A549 treated with AZD2906 at 1 μM for 4 hours (cell line): ENCODE measurements at places on chromosomes 7 and 10. TPM values are rescaled to one million over a fixed set of nuclear protein-coding genes. Genes with fewer than 3 reads are reported as not detected.

The VSTM4 gene
- 0.23 to 0.41 TPM (median 0.29 TPM) in 5 replicates for total RNA-seq

The C10orf95 gene
- total RNA-seq = 0.10 to 0.19 TPM (median 0.12 TPM) in 4 of 5 replicates, not detected in the other

The OPN1SW gene
- not detected in 5 replicates for total RNA-seq

The AQP1 gene
- total RNA-seq = 0.33 to 0.53 TPM (median 0.45 TPM) in 5 replicates

The IFIT1B gene
- total RNA-seq = not detected in 5 replicates

The SYNPO2L gene
- total RNA-seq = 0.01 to 0.03 TPM (median 0.02 TPM) in 4 of 5 replicates, not detected in the other

The ITPRID1 gene
- total RNA-seq = not detected in 5 replicates

The PNLIPRP1 gene
- not detected in 5 replicates for total RNA-seq

The SPAM1 gene
- not detected in 5 replicates for total RNA-seq

The TMEM176A gene
- 0.16 TPM in 1 of 5 replicates, not detected in the others for total RNA-seq

The GHRHR gene
- total RNA-seq = 0.10 TPM in 1 of 5 replicates, not detected in the others

The CUX1 gene
- 42.1 to 47.9 TPM (median 47.5 TPM) in 5 replicates for total RNA-seq

The PTPN20 gene
- total RNA-seq = 3.1 to 4.3 TPM (median 3.6 TPM) in 5 replicates

The SUN3 gene
- total RNA-seq = not detected in 5 replicates

The CLCN1 gene
- 0.02 to 0.08 TPM (median 0.03 TPM) in 4 of 5 replicates, not detected in the other for total RNA-seq

The BAIAP2L1 gene
- total RNA-seq = 37.8 to 39.3 TPM (median 38.3 TPM) in 5 replicates

The CUBN gene
- total RNA-seq = 0.02 to 0.06 TPM (median 0.05 TPM) in 5 replicates

The MAPK8 gene
- total RNA-seq = 25.8 to 40.8 TPM (median 34.6 TPM) in 5 replicates

The SND1 gene
- 97.4 to 110 TPM (median 102 TPM) in 5 replicates for total RNA-seq

The MEOX2 gene
- not detected in 5 replicates for total RNA-seq

The PHYHIPL gene
- total RNA-seq = 0.27 to 0.55 TPM (median 0.45 TPM) in 5 replicates

The PROSER2 gene
- total RNA-seq = 32.8 to 46.7 TPM (median 46.4 TPM) in 5 replicates

The TAS2R5 gene
- 0.28 to 0.44 TPM (median 0.36 TPM) in 5 replicates for total RNA-seq

The STYXL1 gene
- 39.7 to 49.3 TPM (median 44.6 TPM) in 5 replicates for total RNA-seq

The HYAL4 gene
- 0.05 TPM in 1 of 5 replicates, not detected in the others for total RNA-seq

The BPGM gene
- total RNA-seq = 16.2 to 22.8 TPM (median 18.3 TPM) in 5 replicates

The CPEB3 gene
- 0.30 to 0.46 TPM (median 0.42 TPM) in 5 replicates for total RNA-seq

The LIPF gene
- total RNA-seq = not detected in 5 replicates

The ZNF425 gene
- 1.2 to 1.4 TPM (median 1.3 TPM) in 5 replicates for total RNA-seq

The NPFFR1 gene
- total RNA-seq = under 0.01 TPM in 1 of 5 replicates, not detected in the others

The SFRP4 gene
- total RNA-seq = 3.1 to 4.3 TPM (median 3.6 TPM) in 5 replicates

The RBAK gene
- total RNA-seq = 5.0 to 7.1 TPM (median 5.5 TPM) in 5 replicates

The LRRC61 gene
- 0.06 to 0.15 TPM (median 0.10 TPM) in 5 replicates for total RNA-seq

The SEMA3D gene
- total RNA-seq = 0.05 to 0.07 TPM (median 0.05 TPM) in 4 of 5 replicates, not detected in the other

The CFAP58 gene
- total RNA-seq = 0.08 to 0.14 TPM (median 0.10 TPM) in 5 replicates

The ACSL5 gene
- total RNA-seq = 0.25 to 0.60 TPM (median 0.33 TPM) in 5 replicates

The NAT16 gene
- total RNA-seq = 0.13 to 0.19 TPM (median 0.15 TPM) in 5 replicates

The TRPV5 gene
- not detected in 5 replicates for total RNA-seq

The AKR1C2 gene
- total RNA-seq = 3,370 to 4,443 TPM (median 3,626 TPM) in 5 replicates

The UCMA gene
- total RNA-seq = not detected in 5 replicates

The NODAL gene
- not detected in 5 replicates for total RNA-seq

The CRCP gene
- total RNA-seq = 23.0 to 34.8 TPM (median 24.1 TPM) in 5 replicates

The EN2 gene
- 0.56 to 0.94 TPM (median 0.92 TPM) in 5 replicates for total RNA-seq

The GCK gene
- 0.05 TPM in 1 of 5 replicates, not detected in the others for total RNA-seq

The DKK1 gene
- 408 to 480 TPM (median 456 TPM) in 5 replicates for total RNA-seq

The RPA3 gene
- 75.8 to 104 TPM (median 95.3 TPM) in 5 replicates for total RNA-seq

The MBL2 gene
- total RNA-seq = not detected in 5 replicates

The SKIDA1 gene
- 0.76 to 1.1 TPM (median 0.96 TPM) in 5 replicates for total RNA-seq

The TMEM270 gene
- 0.09 to 0.17 TPM (median 0.15 TPM) in 5 replicates for total RNA-seq

The MUC12 gene
- 12.5 to 23.4 TPM (median 19.2 TPM) in 5 replicates for total RNA-seq

The EPHB6 gene
- total RNA-seq = 0.40 to 0.87 TPM (median 0.60 TPM) in 5 replicates

The RAB19 gene
- not detected in 5 replicates for total RNA-seq

The FKBP6 gene
- not detected in 5 replicates for total RNA-seq

The CPN1 gene
- total RNA-seq = 0.22 to 0.37 TPM (median 0.34 TPM) in 5 replicates

The A1CF gene
- 0.03 to 0.13 TPM (median 0.05 TPM) in 5 replicates for total RNA-seq

The CALCR gene
- total RNA-seq = 0.06 TPM in 1 of 5 replicates, not detected in the others

The COMMD3 gene
- 41.2 to 48.2 TPM (median 44.6 TPM) in 5 replicates for total RNA-seq

The DPYSL4 gene
- total RNA-seq = 15.3 to 20.4 TPM (median 19.3 TPM) in 5 replicates

The MYPN gene
- 1.8 to 2.5 TPM (median 2.1 TPM) in 5 replicates for total RNA-seq
